NCI-H187 treated with DMSO at 0.1 percent for 48 hours (cell line): ENCODE measurements at places on chromosomes 11 and 22.

DNA sequence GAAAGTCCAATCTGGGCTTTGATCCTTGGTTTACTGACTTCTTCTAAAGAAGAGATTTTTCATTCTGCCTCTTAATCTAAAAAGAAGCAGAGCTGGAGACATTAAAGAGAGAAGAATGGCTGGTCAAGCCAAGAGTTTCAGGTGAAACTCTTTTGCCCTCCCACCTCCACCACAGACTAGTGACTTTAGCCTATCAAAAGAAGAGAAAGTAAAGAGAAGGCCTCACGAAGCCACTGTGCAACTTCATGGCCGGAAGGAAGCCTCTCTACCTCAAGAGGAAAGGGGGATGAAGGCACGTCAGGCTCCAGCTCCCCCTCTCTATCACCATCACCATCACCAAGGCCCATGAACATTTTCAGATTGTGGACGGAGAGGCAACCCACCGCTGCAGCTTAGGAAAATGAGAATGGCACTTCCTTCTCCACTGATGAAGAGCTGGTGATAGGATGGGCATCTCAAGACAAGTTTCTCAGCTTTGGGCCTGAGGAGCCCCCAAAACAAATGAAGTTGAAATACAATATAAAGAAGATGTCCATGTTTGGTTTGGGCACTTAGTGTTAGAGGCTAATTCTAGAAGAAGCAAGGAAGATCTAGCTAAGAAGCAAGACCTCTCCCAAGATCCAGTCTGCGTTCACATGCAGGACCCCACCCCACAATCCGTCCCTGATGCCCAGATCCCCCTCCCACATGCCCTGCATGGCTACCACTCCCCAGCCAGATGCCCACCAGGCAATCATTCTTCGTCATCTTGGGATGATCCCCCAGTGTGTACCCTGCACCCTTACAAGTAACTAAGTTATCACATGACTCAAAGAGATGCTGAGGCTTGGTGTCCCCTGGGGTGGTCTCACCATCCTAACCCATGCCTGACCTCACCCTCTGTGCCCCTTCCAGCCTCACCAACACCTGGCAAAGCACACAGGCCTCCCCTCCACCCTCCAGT, 52.6 kb downstream of the IGSF9B start:
- no peak for DNase-seq

- DNase-seq, result no peak
Observed at GRCh38 chr11:101466352-101466751, 117.5 kb downstream of the TRPC6 start.

GRCh38 chr22:27970596-27971220, 51.7 kb upstream of the PITPNB start:
- no peak for DNase-seq

- no peak for DNase-seq
Observed at GRCh38 chr22:28953403-28953802, 70.0 kb downstream of the ZNRF3 start.
